Glomerular endothelial cell (primary cell): ENCODE measurements at places on chromosomes 1 and 21. TPM values are rescaled to one million over a fixed set of nuclear protein-coding genes. Genes with fewer than 3 reads are reported as not detected.

- no peak for DNase-seq
These were observed 297.0 kb downstream of the DISC1 start for GRCh38 chr1:231923491-231924041.

DNA sequence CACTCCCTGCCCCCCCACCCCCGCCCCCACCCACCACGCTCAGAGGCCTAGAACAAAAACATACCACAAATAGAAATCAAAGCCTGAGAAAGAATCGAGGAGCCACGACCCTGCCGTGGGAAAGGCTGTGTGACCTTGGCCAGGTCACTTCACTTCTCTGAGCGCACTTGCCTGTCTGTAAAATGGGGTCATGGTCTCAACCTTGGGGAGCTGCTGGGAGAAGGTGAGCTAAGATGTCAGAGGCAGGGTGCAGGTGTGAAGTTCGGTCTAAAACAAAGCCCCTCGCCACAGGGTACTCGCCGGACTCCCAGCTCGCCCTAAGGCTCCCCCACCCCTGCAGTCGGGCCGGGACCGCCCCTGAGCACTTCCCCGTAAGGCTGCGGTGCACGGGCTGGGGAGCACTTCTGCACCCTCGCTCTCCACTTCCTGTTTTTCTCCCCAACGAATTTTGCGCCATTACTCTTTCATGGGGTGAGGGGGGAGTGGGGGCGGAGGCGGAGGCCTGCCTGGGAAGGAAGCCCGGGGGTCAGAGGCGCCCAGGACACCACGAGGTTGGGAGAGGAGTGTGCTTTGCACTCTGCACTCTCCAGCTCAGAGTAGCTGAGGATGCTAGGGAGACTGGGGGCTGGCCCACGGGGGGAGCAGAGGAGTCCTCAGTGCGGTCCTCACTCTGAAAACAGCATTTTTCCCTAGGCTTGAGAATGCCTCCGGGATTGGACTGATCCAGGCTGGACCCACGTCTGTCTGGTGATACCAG is 21.9 kb upstream of the PIK3CD start:
- DNase-seq, result no peak

- no peak for DNase-seq
These were observed 3.2 kb downstream of the GREM2 start for GRCh38 chr1:240608707-240609106.

GRCh38 chr1:22105611-22106207 is 37.2 kb downstream of the WNT4 start:
- DNase-seq, result no peak

TBX19 gene
- 1.1 and 1.2 TPM in 2 replicates for total RNA-seq

GRCh38 chr1:177932123-177932522 is 37.7 kb downstream of the SEC16B start:
- DNase-seq, result no peak
